ENCODE measurements at places on chromosomes 7 and 10.
A peak's percentile ranks its signal among the peaks of the same experiment; 100 is the strongest.

DNA sequence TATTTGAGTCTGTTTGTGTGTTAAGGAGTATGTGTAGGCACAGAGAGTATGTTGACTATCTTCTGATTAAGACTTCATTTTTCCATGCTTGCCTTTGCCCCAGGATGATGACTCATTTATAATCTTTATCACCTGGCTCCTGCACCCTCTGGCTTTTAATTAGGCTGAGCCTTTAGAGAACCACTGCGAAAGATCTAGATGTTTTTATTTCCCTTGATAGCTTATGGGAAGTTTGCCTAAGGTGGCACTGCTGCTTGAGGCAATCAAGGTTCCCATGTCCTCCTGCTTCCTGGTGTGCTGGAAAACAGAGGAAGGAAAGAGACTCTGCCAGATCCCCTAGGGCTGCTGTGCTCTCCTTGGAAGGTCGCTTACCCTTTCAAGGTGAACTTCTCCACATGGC is 114.6 kb downstream of the ARL4A start:
- DNase-seq = peak; percentile 43

GRCh38 chr10:133251388-133252222 is 13.9 kb downstream of the VENTX start:
- peak; percentile 35 for DNase-seq

GRCh38 chr10:97300980-97301379 is 8.5 kb upstream of the ARHGAP19 start:
- no peak for DNase-seq

DNA sequence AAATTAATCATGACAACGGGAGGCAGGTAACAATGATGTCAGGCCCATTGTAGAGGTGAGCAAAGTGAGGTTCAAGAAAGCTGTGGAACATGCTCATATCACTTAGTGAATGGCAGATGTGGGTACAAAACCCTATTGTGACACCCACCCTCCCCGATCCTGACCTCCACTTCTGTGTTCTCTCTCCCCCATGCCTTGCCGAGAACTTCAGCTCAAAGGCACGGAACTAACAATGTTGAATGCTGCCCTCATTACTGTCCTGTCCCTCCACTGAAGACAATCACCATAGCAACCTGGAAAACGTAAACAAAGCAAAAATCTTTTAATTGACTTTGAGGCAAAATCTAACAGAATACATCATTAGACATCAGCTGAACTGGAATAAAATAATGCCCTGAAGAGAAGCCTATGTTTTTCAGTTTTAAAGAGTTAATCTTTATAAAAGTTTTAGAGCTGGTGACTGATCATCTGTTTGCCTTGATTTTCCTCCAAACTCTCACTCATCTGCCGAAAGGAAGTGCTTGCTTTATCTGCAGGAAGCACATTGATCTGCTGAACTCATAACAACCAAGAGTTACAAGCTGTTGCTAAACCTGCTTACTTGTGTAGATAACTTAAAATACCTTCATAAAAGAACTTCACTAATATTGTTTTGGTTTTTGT is 133.6 kb downstream of the CUBN start:
- no peak for DNase-seq

- no peak for DNase-seq
These were observed 268.0 kb upstream of the ZMIZ1 start for GRCh38 chr10:78800535-78801320.

DNA sequence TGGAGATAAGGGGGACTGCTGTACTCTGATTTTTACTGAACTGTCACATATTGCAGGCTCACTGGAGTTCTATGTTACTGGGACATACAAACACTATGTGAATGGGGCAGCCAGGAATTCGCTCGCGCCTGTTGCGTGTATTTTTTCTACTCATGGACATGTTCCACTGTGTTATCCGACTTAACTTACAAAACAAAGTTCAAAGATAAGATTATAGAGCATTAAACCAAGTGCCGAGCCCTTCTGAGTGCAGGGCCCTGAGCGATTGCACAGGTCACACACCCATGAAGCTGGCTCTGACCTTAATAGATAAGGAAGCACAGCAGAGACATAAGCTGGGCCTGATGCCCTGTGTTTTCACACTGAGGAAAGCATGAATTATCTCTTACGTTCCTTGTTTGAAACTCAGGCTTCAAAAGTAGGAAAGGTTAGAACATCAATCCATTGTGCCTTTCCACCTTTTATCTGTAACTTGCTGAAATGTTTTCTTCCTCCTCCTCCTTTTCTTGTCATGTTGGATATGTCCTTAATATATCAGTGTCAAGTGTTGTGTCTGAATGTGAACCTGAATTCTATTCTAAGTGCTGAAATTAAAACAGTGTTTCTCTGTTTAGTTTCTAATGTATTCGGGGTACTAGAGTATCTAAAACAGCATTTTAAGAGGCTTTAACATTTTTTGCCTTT is 273.8 kb downstream of the AUTS2 start:
- peak; percentile 60 for DNase-seq

All from hematopoietic multipotent progenitor cell treated with erythropoietin and hydrocortisone succinate and interleukin-3 and kit ligand, for 17 days (in vitro differentiated cells).